ENCODE measurements at places on chromosomes 3 and 15. TPM values are rescaled to one million over a fixed set of nuclear protein-coding genes. Genes with fewer than 3 reads are reported as not detected.

Gene GRK7
- total RNA-seq, result not detected

Gene CDV3
- total RNA-seq, result 112 TPM

Gene TERB2
- not detected for total RNA-seq

Gene LMAN1L
- total RNA-seq, result not detected

Gene FBXO45
- 14.7 TPM for total RNA-seq

Gene ACP3
- total RNA-seq, result 47.5 TPM

Gene TMCO5A
- not detected for total RNA-seq

Gene CLDN1
- total RNA-seq, result 0.20 TPM

Gene ZFAND6
- 83.8 TPM for total RNA-seq

Gene KLHL25
- 2.2 TPM for total RNA-seq

Gene HYAL3
- total RNA-seq, result 5.7 TPM

Gene CPA3
- not detected for total RNA-seq

Gene CCDC9B
- total RNA-seq, result 2.9 TPM

Gene SI
- not detected for total RNA-seq

Gene CDC25A
- total RNA-seq, result 18.6 TPM

Gene CCR9
- total RNA-seq, result not detected

Data from subcutaneous preadipocyte (primary cell).